Activated naive CD4-positive, alpha-beta T cell (primary cell): ENCODE measurements at places on chromosomes 12 and 14.

DNA sequence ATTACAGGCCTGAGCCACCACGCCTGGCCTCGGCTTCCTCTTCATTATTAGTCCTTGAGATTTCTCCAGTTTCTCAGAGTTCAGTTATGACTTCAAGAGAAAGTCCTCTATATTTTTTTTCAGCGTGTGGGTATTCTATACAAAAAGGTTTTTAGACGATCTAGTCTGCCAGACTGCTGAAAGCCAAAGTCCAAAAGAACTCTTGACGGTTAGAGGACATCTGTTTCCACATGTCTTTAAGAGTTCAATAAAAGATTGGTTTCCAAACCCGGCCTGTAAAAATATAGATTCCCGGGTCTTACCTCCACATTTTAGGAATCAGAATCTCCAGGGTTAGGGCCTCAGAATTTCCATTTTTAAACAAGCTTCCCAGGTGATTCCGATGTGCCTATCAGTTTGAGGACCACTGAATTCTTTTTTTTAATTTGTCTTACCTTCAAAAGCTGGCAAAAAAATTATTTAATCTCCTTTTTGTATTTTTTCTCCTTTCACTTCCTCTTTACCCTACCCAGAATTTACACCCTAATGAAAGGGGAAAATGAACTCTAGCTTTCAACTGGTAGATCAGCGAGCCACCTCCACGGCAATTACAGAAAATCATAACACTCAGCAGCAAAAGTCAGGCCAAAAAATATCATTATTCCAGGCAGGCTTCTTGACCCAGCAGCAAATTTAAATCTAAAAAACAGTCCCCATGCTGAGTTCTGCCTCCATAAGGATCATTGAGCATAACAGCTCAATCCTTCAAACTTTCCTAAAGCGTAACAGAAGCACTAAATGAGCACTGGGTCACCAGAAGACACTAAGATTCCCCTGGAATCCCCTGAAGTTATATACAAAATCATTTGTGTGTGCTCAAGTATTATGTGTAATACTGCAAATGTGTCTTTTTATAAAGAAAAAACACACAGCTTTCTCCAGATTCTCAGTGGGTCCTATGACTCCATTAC, 8.7 kb downstream of the NT5DC3 start:
- DNase-seq = no peak

DNA sequence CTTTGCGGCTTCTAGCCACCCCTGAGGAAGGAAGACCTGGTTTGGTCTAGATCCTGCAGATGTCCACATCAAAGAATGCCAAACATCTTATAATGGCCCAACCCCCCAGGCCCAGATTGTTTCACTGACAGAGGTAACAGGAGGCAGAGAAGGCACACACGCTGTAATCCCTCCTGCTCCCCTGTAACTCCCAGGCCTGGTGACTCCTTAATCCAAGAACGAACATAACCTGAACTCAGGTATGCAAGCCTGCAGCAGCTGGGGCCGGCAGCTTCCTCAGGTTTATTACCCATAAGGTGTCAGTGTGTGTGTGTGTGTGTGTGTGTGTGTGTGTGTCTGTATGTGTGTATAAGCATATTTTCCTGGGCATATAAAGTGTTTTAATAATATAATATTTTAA, 52.7 kb downstream of the ERH start:
- DNase-seq = no peak

DNA sequence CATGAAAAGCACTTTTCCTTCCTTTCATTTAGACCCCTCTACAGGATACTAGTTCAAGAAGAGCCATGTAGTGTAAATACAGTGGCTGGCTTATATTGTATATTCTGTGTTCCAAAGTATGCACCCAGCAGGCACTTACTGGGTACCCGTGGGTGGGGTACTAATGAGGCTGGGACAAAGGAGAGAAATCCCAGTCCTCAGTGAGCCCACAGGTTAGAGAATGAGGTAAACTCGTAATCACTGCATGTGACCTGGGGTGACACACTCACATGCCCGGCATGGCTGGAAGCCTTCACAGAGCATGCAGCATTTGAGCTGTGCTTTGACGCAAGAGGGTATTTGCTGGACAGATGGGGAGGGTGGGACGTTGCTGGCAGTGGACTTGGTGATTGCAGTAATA, 17.1 kb downstream of the SLC24A4 start:
- no peak for DNase-seq

GRCh38 chr14:67331368-67332125, 28.1 kb downstream of the ATP6V1D start:
- DNase-seq = no peak

DNA sequence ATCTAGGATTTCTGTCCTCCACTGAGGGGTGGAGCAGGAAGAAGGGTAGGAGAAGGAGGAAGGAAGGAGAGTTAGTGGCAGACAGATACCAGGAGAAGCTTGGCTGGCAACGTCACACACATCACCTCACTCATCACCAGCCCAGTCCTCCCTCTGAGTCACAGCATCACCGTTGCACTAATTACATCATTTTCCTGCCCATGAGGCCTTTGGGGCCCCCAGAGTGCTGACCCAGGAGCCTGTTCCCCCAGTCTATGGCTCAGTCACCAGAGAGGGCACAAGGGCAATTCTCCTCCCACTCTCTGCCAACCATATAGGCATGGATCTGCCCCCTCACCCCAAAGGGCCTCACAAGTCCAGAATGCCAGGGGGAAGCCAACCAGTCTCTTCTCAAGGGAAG, 4.6 kb downstream of the RND1 start:
- DNase-seq = no peak

- no peak for DNase-seq
Measured at GRCh38 chr12:66403746-66404145, 101.5 kb downstream of the HELB start.

- DNase-seq = no peak
Measured at GRCh38 chr12:55724226-55724939, 4.2 kb downstream of the RDH5 start.

DNA sequence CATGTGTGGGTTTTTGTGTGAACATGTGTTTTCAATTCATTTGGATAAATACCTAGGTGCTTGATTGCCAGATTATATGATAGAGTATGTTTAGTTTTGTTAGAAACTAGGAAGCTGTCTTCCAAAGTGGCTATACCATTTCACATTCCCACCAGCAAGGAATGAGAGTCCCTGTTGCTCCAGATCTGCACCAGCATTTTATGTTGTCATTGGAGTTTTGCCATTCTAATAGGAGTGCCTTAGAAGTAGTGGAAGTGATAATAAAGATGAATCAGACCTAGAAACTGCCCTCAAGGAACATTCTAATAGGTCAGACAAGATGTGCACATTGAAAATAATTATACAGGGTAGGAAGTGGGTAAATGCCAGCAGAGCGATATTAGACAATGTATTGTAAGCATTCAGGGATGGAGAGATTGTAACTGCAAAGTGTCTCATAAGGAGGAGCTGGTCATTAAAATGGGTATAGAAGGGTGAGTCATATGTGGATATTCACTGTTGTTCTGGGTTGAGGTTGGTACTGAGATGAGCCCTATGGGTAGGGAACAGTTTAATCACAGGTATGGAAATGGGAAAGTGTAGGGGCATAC, 71.4 kb downstream of the MNAT1 start:
- no peak for DNase-seq

DNA sequence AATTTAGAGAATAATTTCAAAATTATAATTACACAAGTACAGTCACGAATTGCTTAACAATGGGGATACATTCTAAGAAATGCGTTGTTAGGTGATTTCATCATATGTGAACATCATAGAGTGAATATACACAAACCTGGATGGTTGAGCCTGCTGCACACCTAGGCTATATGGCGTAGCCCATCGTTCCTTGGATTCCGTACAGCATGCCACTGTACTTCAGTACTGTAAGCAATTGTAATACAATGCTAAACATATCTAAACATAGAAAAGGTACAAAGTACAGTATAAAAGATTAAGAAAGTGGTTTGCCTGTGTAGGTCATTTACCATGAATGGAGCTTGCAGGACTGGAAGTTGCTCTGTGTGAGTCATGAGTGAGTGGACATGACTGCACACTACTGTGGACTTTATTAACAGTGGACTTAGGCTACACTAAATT, 286.2 kb downstream of the CACNA1C start:
- DNase-seq = no peak

DNA sequence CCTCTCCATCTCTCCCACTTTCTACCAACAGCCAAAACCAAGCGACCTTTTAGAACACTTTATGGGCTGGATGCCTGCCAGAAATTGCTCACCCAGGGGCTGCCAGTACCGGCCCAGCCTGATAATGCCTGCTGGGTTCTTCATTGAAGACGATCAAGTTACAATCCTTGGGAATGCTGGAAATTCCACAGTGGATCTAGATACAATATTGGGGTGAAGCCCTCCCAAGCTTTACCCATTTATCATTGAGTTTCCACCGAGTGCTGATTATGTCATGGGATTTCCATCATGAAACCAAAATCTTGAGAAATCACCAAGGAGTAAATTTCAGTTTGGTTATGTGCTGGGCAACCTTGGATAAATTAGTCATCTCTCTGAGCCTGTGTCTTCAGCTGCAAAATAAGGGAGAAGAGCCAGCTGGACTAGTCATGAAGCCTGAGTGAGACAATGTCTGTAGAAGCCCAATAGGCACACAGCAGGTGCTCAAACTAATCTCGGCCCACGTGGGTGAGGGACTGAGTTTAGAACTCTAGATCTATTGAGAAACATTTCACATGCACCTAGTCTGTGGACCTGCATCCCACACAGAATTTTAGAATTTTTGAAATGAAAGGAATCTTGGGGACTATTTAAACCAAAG, 75.5 kb upstream of the CLMN start:
- no peak for DNase-seq

GRCh38 chr12:88510843-88511242, 69.4 kb downstream of the KITLG start:
- no peak for DNase-seq

GRCh38 chr14:103273745-103274615, 60.1 kb upstream of the EIF5 start:
- DNase-seq = no peak

DNA sequence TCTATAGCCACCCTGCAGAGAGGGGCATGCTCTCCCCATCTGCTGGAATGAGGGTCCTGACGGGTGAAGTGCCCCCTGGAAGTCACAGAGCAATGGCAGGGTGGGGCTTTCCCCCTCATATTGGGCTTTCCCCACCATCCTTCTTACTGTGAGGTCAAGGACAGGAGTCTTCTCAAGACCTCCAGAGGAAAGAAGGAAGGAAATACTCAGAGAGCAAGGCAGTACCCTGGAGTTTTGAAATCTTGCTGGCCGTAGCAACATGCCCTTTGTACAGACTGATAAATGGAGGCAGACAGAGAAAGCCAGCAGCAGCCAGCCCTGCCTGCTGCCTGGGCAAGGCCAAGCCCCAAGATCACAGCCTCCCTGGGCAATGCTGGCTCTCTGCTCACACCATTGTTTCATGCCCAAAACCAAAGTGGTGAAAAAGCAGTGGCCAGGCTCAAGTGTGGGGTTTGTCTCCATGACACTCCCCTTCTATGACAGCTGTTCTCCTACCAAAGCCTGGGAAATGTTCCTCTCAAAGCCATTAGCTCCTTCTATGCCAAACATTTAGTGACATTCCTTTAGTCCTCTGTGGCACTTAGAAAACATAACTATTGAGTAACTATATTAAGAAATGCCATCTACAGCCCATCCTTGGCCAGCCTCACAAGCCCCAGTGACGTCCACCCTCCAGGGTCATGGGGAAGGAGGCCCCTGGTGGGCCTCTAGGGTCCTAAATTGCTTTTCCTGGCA, 13.2 kb upstream of the ITPK1 start:
- no peak for DNase-seq

GRCh38 chr12:56657416-56658379, 11.9 kb upstream of the ATP5F1B start:
- no peak for DNase-seq

DNA sequence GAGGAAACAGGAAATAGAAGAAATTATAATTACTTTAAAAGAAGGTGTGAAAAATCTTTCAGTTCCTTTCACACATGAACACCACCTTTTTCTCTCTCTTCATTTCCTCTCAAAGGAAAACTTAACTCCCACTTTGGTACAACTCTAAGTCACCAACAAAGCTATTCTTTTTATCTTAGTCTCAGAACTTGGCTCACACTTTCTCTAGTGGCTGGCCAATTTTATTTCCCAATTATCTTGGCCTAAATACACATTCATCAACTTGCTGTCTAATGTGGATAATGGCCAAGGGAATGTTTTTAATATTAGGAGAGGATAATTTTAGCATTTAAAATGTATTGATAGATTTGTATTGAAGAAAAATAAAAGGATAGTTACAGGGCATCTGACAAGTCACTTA, 64.5 kb upstream of the NAV3 start:
- no peak for DNase-seq
